ENCODE measurements at places on chromosomes 7 and 10. TPM values are rescaled to one million over a fixed set of nuclear protein-coding genes. Genes with fewer than 3 reads are reported as not detected.

The HECW1 gene
- total RNA-seq = not detected

The SYCE1 gene
- 0.17 TPM for total RNA-seq

The AGAP6 gene
- total RNA-seq = 12.8 TPM

The SUPV3L1 gene
- 41.1 TPM for total RNA-seq

The AS3MT gene
- 1.2 TPM for total RNA-seq

The ZFAND4 gene
- 13.3 TPM for total RNA-seq

The PTN gene
- not detected for total RNA-seq

The MEIG1 gene
- total RNA-seq = 0.81 TPM

The SPAG6 gene
- not detected for total RNA-seq

The ZNF12 gene
- 12.8 TPM for total RNA-seq

The LRMDA gene
- total RNA-seq = not detected

The NUTM2E gene
- total RNA-seq = not detected

The FAM25A gene
- not detected for total RNA-seq

All from activated naive CD4-positive, alpha-beta T cell treated with anti-CD3 and anti-CD28 coated beads for 36 hours (primary cell).